NCI-H82 (cell line): ENCODE measurements at places on chromosomes 12 and 14.

- DNase-seq = peak; percentile 28
Observed at GRCh38 chr14:68814539-68815297, 21.9 kb upstream of the ZFP36L1 start.

- no peak for DNase-seq
Observed at GRCh38 chr14:39230416-39231035, 3.2 kb upstream of the MIA2 start.

DNA sequence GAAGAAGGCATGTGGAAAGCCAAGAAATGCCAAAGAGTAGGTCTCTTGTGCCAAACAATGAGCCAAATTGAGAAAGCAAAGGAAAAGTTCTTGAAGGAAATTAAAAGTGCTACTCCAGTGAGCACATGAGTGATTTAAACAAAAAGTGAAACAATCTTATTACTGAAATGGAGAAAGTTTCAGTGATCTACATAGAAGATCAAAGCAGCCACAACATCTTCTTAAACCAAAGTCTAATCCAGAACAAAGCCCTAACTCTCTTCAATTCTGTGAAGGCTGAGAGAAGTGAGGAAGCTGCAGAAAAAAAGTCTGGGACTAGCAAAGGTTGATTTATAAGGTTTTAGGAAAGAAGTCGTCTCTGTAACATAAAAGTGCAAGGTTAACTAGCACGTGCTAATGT is 259.6 kb downstream of the FLRT2 start:
- DNase-seq = no peak

- no peak for DNase-seq
Observed at GRCh38 chr12:32397696-32398095, 1.7 kb upstream of the FGD4 start.

DNA sequence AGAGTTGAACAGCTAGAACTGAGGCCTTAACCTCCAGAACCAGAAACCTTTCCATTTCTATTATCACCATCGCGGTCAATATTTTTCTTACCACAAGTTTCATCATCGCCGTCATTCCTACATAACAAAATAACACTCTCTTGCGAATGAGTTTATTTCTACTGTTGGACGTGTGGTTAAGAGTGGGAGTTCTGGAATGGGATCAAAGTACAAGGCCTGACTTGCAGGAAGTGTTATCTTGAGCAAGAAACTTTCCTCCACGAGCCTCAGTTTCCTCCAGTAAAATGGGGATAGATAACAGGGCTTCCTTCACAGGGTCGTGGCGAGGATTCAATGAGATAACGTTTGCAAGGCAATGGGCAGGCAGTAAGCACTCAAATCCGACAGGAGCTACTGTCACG is 652 bp downstream of the SART3 start:
- DNase-seq = no peak

- no peak for DNase-seq
Observed at GRCh38 chr14:65927931-65928356, 515.4 kb downstream of the FUT8 start.

DNA sequence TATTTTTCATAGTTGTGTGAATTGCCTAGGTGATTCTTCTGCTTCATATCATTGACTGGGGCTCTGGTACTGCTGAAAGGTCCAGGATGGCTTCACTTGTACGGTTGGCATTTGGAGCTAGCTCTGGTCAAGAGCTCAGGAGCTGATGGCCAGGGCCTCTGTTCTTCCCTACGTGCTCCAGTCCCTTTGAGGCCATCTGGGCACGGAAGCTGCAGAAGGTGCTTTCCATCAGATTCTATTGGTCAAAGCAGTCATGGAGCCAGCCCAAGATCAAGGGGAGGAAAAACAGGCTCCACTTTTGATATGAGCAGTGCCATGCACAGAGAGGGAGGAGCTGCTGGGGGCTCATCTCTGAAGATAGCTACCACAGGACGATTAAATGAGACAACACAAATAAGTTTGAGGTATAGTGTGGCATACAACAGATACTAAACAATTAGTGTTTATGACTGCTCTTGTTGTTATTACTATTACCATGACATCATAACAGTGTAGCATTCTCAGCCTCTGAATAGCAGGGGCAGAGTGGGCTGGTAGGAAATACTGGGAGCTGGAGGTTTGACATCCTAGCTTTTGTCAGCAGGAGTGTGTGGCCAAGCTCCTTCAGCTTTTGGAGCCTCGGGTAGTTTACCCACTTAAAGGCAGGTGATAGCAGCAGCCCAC is 10.4 kb downstream of the KRT83 start:
- no peak for DNase-seq

GRCh38 chr12:104683831-104684503 is 227.2 kb downstream of the CHST11 start:
- peak; percentile 68 for DNase-seq

GRCh38 chr14:65079768-65080167 is 22.5 kb downstream of the MAX start:
- no peak for DNase-seq

DNA sequence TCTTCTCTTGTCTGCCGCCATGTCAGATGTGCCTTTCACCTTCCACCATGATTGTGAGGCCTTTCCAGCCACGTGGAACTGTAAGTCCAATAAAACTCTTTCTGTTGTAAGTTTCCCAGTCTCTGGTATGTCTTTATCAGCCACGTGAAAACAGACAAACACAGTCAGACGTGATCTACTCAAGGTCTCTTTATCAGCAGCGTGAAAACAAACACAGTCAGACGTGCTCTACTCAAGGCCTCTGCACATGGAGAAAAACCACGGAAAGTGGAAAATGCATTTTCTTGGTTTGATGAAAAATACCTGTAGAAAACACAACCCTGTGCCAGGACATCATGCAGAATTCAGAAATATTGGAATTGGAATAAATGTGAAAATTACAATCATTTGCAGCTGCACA is 1115.7 kb downstream of the TMEM121 start:
- no peak for DNase-seq

DNA sequence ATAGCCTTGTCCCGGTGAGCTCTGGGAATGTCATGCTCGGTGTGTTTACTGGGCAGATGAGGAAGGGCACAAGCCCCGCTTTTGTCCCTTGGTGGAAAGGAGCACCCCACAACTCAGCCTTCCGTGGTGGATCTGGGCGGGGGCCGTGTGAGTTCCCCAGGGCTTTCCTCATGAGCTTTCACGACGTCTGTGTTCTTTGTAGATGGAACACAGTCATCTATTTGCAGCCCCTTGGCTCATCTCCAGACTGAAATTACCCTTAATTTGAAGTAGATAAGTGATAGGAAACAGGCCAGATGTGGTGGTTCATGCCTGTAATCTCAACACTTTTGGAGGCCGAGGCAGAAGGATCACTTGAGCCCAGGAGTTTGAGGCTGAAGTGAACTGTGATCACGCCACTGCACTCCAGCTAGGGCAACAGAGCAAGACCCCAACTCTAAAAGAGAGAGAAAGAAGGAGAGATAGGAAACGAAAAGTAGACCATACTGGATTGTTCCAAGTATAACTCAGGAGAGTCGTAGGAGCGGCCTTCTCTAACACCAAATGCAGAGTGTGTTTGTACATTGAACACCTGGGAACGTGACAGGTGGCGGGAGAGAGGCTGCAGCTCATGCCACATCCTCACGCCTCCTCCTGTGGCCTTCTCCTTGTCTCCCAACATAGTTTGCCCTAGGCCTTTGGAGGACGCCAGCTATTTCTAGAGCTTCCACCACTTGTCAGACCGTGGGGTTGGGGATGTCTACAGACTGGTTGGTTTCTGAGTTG is 8.8 kb downstream of the P2RX4 start:
- DNase-seq = no peak

DNA sequence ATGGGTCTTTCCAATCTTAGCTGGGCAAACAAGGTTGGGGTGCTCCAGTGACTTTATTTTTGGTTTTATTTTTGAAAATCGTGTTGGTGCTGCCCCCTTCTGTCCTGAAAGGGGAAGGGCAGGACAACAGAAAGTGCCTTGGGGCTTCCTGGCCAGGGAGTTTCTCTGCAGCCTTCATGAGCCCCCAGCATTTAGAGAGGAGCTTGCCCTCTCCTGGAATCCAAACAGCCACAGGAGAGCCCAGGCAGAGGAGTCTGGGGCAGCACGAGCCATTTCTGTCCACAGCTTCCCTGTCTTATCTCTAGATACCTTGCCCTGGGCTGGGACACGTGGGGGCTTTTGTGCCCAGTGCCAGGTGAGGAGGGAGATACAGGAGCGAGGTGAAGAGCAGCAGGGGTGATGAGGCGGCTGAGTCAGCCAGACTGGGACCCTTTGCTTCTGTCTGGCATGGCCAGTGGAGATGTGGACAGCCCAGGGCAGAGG is 4.4 kb upstream of the C1RL start:
- DNase-seq = no peak
